ENCODE measurements at places on chromosomes 13 and 19. TPM values are rescaled to one million over a fixed set of nuclear protein-coding genes. Genes with fewer than 3 reads are reported as not detected.

MISP gene
- not detected for polyA plus RNA-seq

LIG4 gene
- polyA plus RNA-seq: 13.7 TPM

DUXA gene
- not detected for polyA plus RNA-seq

DCT gene
- 0.04 TPM for polyA plus RNA-seq
